ENCODE measurements at places on chromosomes 16 and 17.

DNA sequence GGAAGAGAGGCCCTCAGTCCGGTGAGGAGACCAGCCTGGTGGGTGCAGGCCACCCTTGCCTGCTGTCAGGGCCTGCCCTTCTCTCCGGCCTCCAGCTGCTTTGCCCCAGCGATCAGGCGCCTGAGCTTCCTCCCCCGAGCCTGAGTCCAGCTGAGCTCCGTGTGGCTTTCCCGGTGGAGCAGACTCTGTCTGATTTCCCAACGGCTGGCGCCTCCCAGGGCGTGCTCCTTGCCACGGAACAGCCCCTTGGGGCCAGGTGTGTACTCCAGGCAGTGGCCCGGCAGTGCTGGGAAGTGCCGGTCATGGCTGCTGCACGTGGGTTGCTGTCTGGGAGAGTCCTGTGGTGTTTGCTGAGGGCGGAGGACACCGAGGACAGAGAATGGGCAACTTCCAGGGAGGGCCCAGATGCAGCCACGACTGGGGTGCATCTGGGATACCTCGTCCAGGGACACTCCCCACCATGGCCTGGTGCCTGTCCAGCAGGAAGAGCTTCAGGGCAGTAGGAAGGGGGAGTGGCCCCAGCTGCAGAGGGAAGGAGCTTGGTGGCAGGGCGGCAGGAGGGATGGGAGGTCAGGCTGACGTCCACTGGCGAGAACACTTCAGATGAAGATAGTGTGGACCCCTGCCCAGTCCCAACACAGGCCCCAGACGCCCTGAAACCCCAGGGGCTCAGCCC, 22.5 kb downstream of the METRNL start:
- DNase-seq, result no peak

DNA sequence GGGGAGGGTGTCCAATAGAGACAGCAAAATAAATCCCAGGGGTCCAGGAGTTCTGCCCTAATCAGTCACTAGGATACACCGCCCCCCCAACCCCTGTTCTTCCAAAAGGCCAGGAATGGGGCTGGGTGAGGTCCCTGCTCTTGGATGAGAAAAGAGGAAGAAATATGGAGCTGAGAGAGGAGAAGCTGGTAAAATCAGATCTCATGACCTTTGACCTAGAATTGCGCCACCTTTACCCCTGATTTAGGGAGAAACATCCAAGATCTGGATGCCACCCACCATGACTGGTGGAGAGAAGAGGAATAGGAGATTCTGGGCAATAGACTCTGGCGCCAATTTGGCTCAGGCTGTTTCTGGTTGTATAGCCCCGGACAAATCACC, 707 bp upstream of the CACNB1 start:
- no peak for DNase-seq

DNA sequence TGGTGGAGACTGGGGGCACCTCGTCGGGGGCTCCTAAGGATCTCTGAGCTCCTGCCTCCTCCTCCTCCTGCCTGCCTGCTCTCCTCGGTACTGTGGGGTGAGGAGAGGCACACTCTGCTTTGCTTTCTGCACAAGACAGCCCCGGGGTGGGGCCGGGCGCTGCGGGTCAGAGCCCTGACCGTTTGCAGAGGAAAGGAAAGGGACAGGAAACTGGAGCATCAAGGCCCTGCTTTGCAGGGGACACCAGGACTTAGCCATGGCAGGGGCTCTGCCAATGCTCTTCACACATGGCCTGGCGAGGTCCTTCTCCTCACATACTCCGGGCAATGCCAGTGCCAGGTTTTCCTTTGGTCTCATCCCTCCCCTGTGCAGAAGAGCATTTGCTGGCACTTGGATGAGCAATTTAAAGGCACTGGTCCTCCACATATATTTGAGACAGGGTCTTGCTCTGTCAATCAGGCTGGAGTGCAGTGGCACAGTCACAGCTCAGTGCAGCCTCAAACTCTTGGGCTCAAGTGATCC, 23.8 kb upstream of the DOC2B start:
- DNase-seq, result no peak

DNA sequence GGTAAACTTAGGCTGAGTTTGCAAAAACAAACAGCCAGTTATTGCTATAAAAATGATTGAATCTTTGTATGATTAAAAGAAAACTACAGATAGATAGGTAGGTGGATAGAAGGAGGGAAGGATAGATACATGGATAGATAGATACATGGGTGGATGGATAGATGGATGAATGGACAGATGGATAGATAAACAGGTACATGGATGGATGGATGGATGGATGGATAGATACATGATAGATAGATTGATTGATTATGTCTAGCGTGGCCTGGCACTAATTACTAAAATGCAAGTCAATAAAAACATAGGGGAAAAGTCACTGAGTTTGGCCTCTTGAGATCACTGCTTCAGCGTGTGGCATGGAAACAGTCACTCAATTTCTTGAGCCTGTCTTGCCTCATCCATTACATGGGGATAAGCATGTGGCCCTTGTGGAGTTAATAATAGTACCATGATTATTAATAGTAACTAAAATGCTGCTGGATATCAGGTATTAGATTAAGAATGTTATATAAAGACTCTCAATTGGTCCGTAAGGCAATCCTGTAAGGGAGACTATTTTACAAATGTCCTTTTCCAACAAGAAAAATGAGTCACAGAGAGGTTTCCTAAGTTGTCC, 184.9 kb downstream of the HS3ST3A1 start:
- no peak for DNase-seq

DNA sequence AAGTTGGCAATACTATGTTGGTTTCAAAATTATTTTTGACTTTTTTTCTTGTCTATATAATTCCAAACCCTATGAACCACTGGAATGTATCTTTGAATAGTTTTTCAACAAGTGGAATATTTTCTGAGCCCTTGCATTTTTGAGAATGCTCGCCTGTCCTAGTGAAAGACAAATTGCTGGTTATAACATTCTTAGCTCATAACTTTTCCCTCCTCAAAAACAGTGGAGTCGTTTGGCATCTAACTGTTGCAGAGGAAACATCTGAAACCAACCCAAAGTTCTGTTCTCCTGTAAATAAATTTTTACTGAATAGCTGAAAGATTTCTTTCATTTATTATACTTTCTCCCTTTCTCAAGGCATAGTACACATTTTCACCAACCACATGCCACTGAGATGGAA, 11.3 kb upstream of the COX10 start:
- DNase-seq, result no peak

DNA sequence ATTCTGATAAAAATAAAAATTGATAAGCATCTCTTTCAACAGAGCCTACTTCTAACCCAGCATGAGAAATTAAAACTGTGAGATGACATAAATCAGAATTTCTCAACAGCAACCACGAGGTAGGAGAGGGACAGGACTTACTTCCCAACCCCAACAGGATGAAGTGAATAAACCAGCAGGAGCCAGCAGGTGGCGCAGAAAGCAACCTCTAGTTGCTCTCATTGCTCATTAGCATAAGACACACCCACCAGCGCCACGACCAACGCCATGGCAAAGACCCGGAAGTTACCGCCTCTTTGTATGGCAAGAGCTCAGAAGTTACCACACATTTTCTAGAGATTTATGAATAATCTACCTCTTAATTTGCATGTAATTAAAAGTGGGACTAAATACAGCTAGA, 189.4 kb upstream of the CDH8 start:
- DNase-seq, result peak; percentile 40

- DNase-seq, result no peak
Observed at GRCh38 chr16:1832838-1833454, 5.9 kb downstream of the FAHD1 start.

GRCh38 chr17:80866050-80866793, 125.4 kb upstream of the CHMP6 start:
- peak; percentile 85 for DNase-seq
